ENCODE measurements at places on chromosomes 7 and 10.

DNA sequence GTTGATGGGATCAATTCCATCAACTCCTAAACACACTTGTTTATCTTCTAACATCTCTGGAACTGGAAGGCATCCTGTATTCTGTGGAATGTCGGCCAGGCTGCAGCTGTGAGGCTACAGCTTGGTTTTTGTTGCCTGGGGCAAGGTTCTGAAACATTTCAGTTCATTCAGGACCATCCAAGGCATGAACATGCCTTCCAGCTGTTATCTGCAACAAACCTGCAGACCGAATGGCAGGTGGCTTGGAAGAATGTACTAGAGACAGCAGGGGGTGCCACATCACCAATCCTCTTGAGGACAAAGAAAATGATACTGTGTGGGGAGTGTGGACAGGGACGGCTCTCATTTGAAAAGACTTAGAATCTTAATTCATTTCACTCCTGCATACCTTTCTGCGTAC, 12.4 kb downstream of the PAPOLB start:
- DNase-seq = no peak

GRCh38 chr10:22765660-22766547, 51.5 kb upstream of the PIP4K2A start:
- DNase-seq = no peak

DNA sequence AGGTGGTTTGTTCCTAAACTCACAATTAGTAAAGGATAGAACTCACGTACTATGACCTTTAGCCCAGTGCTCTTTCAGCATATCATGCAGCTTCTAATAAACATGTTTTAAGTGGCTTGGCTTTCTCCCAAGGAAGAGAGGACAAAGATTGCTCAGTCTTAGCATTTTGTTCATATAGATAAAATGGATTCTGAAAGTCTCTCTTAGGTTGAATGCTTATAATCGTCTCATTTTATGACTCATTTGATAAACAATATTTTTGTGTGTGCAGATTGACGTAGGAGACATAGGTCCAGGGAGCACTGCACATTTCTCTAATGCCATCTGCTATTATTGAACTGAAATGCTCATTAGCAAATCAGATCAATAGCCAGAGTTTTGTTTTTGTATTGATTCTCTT, 44.8 kb downstream of the GNAT3 start:
- DNase-seq = no peak

DNA sequence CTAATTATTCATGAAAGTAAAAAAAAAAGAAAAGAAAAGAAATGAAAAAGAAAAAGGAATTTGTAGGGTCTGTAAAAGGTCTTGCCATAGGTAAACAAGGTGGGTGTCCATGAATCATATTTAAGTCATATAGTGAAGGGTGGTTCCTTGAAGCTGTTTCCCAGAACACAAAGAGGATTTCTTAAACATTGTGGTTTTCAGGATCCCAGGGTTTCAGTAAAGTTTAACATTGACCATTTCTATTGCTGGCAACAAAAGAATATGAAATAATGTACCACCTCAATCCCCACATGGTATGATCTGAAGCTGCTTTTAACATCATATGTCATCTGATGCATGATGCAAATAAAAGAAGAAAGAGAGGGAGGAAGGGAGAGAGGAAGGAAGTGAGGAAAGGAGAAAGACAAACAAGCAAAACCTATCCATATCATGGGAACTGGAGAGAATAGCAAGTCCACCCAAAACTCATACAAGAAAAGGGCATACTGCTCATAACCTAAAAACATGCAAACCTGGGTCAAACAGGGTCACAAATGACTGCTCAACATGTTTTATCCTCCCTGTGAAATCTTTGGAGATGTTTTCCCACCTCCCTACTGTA, 663.5 kb downstream of the SORCS1 start:
- DNase-seq = no peak

DNA sequence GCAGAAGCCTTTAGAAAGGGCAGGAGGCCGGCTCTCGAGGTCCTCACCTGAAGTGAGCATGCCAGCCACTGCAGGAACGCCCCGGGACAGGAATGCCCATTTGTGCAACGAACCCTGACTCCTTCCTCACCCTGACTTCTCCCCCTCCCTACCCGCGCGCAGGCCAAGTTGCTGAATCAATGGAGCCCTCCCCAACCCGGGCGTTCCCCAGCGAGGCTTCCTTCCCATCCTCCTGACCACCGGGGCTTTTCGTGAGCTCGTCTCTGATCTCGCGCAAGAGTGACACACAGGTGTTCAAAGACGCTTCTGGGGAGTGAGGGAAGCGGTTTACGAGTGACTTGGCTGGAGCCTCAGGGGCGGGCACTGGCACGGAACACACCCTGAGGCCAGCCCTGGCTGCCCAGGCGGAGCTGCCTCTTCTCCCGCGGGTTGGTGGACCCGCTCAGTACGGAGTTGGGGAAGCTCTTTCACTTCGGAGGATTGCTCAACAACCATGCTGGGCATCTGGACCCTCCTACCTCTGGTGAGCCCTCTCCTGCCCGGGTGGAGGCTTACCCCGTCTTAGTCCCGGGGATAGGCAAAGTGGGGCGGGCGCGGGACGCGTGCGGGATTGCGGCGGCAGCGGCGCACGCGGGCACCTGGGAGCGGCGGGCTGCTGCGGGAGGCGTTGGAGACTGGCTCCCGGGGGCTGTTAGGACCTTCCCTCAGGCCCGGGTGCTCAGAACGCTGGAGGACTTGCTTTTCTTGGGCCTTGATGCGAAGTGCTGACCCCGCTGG, at the start of gene FAS:
Gene FAS, plus strand, starts transcription at position 415 of the 777 bp plus-strand sequence. Its CDS starts 79 bp downstream, at position 494.
- peak; percentile 56 for DNase-seq

Data from nephron progenitor cell (in vitro differentiated cells).